ENCODE measurements at places on chromosomes 3 and 15.

GRCh38 chr3:115704661-115705338 is 81.5 kb downstream of the GAP43 start:
- no peak for DNase-seq

DNA sequence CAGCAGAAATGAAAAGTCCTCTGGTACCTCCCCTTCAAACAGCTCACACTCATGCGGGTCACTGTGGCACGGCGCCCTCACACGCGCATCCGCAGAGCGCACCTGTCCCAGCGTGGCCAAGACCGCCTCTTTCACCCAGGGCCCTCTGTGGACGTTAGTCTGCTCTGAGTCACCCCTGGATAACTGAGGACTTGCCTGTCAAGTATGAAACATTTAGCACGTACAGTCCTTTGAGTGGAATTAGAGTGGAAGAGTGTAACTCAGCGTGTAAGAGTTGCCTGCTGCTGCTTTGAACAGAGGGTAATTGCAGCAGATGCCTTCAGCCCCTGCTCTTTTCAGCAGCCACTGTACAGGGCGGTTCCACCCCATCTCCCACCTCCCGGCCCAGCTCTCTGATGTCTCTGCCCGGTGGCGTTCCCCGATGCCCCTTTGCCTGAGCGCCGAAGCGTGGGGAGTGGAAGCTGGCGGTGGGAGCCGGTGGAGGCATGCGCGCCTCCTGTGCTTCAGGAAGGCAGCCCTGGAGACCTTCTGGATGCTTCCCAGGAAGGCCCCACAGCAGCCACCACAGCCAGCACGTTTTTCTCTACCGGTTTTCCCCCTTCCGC is 23.0 kb downstream of the CPN2 start:
- DNase-seq = no peak

GRCh38 chr3:14959359-14959943 is 12.1 kb downstream of the NR2C2 start:
- no peak for DNase-seq

DNA sequence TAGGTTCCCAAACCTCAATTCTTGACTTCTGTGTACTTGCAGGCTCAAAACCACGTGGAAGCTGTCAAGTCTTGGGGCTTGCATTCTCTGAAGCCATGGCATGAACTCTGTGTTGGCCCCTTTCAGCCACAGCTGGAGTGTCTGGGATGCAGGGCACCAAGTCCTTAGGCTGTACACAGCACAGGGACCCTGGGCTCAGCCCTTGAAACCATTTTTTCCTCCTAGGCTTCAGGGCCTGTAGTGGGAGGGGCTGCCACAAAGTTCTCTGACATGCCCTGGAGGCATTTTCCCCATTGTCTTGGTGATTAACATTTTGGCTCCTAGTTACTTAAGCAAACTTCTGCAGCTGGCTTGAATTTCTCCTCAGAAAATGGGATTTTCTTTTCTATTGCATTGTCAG is 135.4 kb downstream of the ATG7 start:
- no peak for DNase-seq

- no peak for DNase-seq
Observed at GRCh38 chr3:171297207-171297606, 163.0 kb downstream of the TNIK start.

GRCh38 chr3:145716519-145716918 is 444.5 kb downstream of the PLOD2 start:
- no peak for DNase-seq

DNA sequence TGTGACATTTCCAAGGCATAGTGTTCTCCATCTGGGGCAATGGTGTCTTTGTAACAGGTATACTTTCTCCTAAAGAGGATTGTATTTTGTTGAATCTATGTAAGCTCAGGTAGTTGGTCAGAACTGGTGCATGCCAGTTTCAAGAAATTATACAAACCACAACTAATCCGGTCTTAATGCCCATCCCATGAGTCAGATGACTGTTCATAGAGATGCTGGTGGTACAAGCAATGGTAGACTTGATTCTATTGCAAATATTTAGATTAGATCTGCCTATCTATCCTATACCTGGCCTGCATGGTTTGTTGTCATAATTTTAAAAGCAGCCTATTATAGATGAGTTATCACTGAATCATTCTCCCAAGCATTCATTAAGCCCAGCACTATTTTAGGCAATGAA is 43.5 kb downstream of the ATP13A5 start:
- DNase-seq = no peak

DNA sequence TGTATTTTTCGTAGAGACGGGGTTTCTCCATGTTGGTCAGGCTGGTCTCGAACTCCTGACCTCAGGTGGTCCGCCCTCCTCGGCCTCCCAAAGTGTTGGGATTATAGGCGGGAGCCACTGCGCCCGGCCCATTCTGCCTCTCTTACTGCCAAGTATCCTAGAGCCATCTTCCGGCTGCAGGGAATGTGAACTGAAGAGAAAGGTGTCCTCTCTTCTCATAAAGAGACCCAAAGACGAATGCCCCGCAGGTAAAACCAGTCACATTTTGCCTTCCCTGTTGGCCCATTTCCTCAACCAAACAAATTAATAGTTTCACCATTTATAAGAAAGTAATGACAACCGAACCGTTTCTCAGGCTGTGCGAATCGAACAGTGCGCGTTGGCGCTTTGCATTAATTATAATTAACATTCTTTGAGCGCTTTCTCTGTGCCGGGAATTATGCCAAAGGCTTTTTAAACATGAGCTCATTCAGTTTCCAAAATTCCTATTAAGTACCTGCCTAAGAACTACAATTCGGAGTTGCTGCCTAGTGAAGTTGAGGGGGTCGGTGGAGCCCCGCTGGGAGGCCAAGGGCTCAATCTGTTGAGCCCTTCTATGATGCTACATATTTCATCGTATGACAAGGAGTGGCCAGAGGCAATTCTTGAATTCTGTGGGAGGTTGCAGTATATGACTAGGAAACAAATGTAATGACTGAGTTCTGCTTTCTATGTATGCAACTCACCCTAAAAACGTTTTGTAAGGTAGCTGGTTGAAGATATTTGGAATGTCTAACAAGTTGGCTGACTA is 819 bp upstream of the RPL24 start:
- peak; percentile 32 for DNase-seq

GRCh38 chr15:51130344-51130743 is 35.6 kb upstream of the TNFAIP8L3 start:
- no peak for DNase-seq

Measured in G401 (cell line).